RPMI7951 (cell line): ENCODE measurements at places on chromosomes 5 and 9.

- no peak for DNase-seq
Measured at GRCh38 chr5:66655395-66656324, 59.5 kb downstream of the MAST4 start.

DNA sequence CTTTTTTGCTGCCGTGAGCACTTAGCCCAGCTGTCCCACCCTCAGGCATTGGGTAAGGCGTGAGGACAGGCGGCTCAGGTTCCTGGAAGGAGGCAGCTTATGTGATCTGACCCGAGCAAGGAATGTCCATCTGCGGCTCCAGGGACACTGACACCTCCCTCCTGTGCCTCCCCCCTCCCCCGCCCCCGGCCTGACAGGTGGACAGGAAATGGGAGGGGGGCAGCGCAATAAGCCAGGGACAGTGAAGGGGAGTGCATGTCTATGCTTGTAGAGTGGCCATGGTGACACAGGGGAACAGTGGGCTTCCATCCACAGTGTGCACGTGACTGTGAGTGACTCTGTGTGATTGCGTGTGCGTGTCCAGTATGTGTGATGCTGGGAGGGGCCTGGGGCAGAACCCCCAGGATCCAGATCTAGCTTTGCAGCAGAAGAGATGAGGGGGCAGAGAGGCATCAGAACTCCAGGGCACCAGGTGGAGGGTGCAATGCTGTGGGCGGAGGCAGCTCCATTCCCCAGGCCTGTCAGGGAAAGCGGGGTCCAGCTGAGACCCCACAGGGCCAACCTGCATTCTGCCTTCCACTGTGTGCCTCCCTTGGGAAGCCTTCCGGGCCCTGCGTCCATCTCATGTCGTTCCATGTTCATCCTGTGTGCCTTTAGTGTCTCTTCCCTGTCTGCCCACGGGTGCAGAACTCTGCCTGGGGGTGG lies 30.5 kb downstream of the CNTFR start:
- DNase-seq = no peak

DNA sequence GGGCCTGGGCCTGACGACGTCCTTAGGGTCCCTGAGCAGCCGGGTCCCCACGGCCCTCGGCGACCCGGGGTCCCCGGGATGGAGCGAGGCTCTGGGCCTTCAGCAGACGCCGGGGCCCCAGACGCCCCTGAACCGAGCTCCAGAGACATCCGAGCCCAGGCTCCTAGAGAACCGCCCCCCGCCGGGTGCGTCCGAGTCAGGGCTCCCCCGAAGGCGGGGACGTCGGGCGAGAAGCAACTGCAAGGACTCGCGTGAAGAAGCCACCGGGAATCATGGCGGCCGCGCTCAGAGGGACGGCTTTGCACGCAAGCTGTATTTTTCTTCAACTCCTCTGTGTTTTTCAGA lies 25.5 kb downstream of the IRX4 start:
- no peak for DNase-seq

DNA sequence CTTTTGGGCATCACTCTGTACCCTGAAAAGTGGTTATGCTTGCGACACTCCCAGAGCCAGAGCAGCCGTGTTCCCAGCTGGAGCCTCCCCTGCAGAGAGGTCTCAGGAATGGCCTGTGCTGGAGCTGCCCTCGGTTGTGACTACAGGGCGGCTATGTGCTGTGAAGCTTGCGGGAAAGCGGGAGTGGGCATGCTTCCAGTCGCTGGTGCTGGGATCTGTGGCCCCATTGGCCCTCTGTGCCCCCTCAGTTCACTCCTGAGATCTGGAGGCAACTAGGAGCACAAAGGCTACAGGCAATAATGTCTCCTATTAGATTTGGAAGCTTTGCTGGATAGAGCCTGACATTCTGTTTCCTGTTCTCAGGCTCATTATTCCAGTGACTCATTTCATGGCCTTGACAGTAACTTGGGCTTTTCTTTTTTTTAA lies 56.9 kb downstream of the GPR107 start:
- peak; percentile 52 for DNase-seq

DNA sequence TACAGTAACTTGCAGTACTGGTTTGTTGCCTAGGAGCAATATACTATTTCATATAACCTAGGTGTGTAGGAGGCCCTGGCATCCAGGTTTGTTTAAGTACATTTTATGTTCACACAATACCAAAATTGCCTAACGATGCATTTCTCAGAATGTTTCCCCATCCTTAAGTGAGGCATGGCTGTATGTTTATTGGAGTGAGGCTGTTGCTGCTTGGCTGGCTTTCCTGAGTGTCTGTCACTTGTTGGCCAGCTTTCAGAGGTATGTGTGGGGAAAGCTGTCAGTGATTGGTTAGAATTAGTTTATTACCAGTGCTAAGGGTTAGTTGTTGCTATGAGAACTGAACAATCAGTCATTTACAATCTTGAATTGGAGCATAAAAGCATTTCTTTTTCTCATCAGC lies 154.1 kb upstream of the CDH12 start:
- DNase-seq = no peak

DNA sequence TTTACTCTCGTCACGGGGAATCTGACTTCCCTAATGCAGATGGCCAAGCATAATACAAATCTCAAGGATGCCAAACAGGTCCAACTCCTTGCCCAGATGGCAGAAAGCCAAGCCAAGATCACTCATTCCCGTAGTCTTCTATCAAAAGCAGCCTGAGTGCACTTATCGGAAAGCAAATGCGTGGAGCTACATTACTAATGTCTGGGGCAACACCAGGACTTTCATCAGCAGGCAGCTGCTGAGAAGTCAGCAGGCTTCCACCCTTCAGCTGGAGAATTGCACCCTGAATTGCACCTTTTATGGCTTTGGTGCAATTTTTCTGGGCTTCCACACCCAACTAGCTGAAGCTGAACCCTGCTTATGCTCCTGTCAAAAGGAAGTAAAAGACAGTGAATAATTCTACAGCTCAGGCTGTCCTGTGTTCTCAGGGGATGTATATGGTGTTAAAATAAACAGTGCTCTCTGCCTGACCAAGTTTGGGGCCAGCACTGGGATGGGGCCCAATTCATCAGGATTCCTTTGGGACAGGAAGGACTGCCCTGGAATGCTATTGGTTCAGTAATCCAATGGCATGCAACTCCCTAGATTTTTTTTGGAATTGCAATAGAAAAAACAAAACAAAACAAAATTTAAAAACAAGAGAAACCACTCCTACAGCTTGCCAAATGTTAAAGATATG lies 92.6 kb downstream of the DPYSL3 start:
- DNase-seq = no peak

- no peak for DNase-seq
Measured at GRCh38 chr5:117942861-117943519, 1045.4 kb downstream of the DTWD2 start.

DNA sequence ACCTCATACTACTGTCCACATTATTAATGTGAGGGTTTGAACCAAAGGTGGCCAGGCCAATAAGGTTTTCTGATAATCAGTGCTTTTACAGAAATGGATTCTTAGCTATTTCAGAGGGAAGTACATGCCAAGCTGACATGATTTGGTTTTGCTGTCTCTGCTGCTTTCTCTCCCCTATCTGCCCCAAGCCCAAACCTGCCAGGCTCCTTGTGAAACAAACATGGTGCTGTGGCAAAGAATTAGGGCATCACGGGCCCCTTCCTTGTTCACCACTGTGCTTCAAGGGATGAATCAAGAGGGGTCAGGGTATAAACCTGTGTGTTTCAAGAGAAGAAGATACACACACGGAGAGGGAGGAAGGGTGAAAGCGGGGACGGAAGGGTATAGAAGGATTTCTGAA lies 41.3 kb upstream of the SMU1 start:
- no peak for DNase-seq

- no peak for DNase-seq
Measured at GRCh38 chr9:13082796-13083195, 196.7 kb downstream of the MPDZ start.

- DNase-seq = peak; percentile 7
Measured at GRCh38 chr5:127871503-127872153, 168.4 kb downstream of the CCDC192 start.

DNA sequence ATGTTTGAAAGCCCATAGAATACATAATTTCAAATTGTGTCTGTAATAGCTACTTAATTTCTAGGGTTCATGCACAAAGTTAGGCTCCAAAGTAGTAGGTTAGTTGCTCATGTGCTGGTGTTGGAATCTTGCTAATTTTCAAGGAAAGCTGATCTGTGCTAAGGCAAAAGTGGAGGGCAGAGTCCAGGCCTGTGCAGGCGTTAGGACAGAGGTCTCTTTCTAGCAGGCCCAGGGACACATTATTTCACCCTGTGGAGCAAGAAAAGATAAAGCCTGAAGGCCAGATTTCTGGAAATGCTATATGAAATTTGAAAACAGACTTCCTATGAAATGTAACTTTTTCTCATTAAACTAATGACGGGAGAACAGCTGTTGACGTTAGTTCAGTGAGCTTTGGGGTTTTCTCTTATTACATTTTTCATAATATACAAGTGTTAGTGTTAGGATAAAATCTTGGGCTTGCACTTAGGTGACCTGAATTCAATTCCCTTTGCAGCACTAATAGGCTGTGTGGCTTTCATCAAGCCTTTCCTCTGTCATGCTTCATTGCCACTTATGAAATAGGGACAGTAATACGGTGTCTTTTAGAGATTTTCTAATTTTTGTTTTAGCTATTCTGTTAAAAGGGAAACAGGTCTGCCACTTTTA lies 196.7 kb upstream of the HAPLN1 start:
- no peak for DNase-seq

DNA sequence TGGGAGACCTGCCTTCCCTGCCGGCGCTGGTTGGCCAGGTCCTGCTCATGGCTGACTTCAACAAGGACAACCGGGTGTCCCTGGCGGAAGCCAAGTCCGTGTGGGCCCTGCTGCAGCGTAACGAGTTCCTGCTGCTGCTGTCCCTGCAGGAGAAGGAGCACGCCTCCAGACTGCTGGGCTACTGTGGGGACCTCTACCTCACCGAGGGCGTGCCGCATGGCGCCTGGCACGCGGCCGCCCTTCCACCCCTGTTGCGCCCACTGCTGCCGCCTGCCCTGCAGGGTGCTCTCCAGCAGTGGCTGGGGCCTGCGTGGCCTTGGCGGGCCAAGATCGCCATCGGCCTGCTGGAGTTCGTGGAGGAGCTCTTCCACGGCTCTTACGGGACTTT lies 10.6 kb downstream of the DIPK1B start:
- DNase-seq = no peak

DNA sequence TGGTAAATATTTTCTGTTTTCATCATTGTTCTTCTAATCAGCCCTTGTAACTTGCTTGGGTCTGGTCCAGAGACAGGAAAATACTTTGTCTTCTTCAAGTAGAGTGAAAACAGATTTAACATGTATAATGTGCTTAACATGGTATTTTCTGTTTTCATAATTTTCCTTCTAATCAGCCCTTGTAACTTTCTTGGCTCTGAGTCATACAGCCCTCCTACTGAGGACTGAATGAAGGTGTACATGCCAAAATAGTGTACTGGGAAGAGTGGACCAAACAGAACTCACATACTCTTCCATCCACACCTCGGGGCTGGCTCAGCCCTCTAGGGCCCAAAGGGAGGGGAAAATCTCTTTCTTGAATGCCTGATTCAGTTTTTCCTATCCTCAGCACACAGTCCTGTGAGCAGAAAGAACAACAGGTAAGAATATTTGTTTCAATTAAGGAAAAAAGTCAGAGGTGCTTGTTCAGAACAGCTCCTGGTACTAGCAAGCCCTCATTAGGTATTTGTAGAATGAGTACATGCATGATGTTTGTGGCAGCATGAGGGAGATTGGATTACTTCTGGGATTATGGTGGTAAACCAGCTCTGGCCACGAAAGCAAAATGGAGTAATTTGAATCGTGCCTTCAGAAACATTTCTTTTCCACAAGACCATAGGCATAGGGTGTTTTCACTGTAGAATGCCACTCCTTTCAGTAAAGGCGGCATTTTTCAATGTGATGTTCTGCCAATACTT lies 24.2 kb upstream of the MACIR start:
- no peak for DNase-seq

GRCh38 chr9:106830527-106831150 lies 32.3 kb upstream of the ZNF462 start:
- peak; percentile 28 for DNase-seq

DNA sequence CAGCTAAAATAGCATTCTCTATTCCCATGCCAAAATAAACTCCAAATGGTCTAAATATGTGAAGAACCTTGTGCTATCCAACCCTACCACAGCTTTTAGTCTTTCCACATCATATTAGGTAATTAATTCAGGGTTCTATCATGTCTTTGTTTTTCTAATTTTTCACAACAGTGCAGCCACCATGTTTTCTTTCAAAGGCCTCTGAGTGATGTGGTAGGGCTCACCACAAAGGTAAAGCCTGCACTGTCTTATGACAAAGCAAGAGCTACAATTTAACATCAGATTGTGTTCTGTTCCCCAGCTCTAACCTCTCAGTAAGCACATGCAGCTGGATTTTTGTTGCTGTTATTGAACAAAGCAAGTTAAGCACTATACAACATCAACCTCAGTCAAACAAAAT lies 52.4 kb downstream of the MEF2C start:
- DNase-seq = no peak

GRCh38 chr5:136766456-136766855 lies 401.1 kb upstream of the TRPC7 start:
- peak; percentile 78 for DNase-seq

DNA sequence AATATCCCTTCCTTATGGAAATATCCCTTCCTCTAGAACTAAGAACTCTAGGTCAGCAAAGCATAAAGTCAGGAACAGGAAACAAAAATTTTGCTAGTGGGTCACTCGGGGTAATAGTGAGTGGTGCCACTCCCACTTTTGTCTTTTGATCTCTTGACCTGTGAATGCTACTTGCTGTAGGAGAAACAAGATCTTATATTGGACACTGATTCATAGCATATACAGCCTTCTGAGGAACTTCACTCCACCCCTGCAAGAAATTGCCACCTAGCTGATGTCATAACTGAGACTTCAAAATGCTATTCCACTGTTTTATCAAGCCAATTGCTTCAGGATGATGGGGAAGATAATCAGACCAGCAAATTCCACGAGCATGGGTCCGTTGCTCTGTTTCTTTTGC lies 53.3 kb upstream of the PRSS3 start:
- no peak for DNase-seq

- DNase-seq = no peak
Measured at GRCh38 chr5:181164076-181164952, 16.9 kb downstream of the OR2V2 start.

DNA sequence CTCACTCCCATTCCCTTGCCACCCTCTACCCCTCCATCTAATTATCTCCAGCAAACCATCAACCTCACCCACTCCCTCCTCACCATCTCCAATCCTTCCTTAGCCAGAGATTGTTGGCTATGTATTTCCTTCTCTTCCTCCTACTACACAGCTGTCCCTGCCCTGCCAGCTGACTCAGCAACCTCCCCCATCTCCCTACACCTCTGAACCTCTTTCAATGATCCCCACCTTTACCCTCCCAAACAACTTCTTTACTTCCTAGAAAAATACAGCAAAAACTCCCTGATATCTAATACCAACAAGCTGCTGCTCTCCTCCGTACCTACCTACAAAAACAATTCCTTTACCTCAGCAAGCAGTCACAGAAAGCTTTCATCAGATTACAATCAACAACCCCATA lies 37.3 kb downstream of the SPTLC1 start:
- DNase-seq = no peak

- DNase-seq = peak; percentile 63
Measured at GRCh38 chr5:98510143-98510985, 263.1 kb upstream of the RGMB start.
